ENCODE measurements at places on chromosomes 7 and 10. TPM values are rescaled to one million over a fixed set of nuclear protein-coding genes. Genes with fewer than 3 reads are reported as not detected.

GRCh38 chr10:118911363-118911762 is 118.2 kb upstream of the NANOS1 start:
- DNase-seq: no peak

- DNase-seq: no peak
These were observed at the start of gene HKDC1 for GRCh38 chr10:69220041-69220451. Gene HKDC1 (plus strand): TSS chr10:69220332. CDS start chr10:69220436, 104 bp downstream.

DNA sequence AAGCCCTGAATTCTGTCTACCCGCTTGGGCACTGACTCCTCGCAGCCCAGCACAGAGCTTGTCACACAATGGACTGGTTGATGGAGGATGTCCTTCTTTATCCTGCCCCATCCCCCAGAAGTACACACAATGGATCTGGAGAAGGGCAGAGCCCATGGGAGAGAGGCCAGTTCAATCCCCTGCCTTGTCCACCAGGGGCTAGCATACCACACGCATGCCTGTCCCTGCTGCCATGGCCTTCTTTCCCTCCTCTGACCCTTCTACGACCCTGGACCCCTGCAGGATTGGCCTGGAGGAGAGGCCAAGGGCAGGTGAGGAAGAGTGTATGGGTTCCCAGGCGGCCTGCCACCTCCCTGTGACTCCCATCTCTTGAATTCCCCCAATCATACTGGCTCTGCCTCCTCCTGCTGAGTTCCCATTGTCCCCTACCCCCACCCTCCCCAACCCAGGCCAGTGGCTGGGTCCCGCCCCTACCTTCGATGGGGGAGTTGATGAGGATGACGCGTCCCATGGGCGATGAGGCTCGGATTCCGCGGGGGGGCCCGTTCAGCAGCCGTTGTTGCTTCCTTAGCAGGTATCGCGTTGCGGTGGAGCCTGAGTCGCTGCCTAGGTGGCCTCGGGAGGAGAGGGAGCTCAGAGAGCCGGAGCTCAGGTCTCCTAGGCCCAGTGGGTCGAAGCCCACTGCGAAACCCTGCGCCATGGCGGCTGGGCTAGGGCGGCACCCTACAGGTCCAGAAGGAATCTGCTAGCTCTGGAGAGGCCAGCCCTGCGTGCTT is 1.2 kb downstream of the PDZD7 start:
- DNase-seq: peak; percentile 51

DNA sequence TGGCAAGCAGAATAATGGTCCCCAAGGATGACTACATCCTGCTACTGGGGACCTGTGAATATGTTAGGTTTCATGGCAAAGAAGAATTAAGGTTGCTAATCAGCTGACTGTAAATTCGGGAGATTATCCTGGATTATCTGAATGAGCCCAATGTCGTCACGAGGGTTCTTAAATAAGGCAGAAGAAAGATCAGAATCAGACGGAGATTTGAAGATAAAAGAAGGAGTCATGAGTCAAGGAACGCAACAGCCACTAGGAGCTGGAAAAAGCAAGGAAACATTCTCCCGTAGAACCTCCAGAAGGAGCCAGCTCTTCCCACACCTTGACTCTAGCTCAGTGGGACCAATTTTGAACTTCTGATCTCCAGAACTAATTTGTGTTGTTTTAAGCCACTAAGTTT is 82.9 kb upstream of the APBB1IP start:
- DNase-seq: no peak

DNA sequence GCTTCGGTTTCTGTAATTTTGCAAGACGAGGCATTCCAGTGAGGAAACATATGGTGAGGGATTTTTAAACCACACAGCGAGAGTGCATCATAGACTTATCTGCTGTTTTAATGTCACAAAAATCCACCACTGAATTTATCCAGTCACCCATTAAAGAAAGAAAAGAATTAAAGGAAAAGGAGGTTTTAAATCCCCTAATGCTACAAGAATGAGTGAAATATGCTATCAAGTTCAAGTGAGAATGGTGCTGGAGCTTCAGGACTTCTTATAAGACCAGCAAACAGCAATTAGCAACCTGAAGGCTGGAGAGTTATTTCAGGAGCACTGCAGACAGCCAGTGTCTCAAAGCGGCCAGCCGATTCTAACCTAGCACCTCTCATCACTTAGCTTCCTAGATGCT is 439.1 kb upstream of the MGMT start:
- DNase-seq: no peak

DNA sequence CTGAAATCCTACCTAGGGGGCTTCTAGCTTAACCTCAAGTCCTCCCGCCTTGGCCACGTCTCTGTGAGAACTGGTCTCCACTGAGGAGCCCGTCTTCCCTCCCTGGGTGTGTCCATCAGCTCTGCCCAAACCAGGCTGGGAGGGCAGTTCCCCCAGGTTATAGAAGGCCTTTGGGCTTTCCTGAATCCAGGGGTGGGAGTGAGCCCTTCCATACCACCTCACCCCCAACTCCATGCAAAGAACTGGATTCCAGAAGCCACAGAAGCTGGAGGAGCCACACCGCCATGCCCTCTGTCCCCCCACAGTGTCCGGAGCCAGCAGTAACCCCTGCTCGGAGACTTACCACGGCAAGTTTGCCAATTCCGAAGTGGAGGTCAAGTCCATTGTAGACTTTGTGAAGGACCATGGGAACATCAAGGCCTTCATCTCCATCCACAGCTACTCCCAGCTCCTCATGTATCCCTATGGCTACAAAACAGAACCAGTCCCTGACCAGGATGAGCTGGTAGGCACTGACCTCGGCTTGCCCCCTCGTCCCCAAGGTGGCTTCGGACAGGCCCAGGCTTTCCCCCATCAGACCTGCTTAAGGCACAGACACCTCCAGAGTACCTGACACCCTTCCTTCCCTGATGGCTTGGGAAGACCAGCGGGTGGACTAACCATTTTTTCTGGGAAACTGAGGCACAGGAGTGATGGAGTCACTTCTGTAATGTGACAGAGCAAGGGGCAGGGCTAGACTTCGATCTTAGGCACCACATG is 4.7 kb downstream of the CPA1 start:
- DNase-seq: no peak

- no peak for DNase-seq
These were observed 218.4 kb downstream of the CHRM2 start for GRCh38 chr7:137086896-137087295.

- no peak for DNase-seq
These were observed 68.1 kb downstream of the SCRN1 start for GRCh38 chr7:29921404-29922010.

DNA sequence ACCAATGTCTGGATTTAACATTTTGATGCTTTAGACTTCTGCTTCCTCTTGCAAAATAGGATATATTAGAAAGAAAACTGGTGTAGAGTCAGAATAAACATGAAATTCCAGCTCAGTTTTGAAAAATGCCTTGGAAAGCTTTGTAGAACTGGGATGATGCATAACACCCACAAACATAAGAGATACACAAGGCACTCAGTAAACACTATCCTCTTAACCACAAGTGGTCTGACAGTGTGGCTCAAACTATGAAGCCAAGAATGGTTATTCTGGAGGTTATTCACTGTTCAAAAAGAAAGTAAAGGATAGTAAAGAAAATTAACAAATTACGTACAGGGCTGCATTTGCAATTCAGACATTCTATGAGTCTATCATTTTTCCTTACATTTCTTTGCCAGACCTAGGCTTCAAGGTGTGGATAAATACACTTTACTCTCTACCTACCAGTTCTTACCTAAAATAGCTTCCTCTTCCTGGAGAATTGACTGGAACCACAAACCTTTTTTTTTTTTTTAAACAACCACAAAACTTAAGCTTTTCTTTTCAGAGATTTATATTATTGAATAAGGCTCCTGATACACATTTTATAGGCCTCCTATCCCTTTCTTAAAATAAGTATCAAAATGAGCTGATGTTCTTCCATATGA is 9.0 kb upstream of the RSBN1L start:
- DNase-seq: no peak

DNA sequence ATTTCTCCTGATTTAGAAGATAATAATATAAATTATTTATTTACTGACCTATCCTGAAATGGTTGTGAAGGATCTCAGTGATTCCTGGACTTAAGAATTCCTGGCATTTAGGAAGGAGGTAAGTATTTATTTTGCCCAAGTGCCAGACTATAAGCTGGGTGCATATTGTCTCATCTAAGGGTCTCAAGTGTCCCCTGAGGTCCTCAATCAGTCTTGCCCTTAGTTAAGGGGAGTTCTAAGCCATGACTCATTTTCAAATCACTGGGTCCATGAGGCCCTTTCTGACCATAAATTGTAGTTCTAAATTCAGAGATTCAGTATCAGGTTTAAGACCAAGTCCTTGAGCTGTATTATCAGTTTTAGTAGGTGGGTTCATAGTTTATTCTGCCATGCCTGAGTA is 251.6 kb upstream of the MEOX2 start:
- no peak for DNase-seq

DNA sequence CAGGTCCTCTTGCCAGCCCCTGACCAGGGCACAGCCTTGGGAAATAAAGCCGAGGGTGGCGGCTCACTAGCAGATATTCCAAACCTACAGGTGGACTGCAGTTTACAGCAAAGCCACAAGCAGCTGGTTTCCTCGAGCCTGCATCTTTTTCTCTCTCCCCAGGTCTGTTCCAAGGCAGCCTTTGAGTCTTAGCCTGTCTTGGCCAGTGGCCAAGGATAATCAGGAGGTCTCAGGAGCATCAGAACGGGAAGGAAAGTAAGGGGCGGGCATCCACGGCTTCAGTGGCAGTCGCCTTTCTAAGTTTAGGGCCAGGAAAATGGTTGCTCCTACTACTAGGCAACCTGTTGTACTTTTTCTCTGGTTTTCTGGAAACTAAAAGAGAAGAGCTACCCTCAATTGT is 219.7 kb upstream of the ZMIZ1 start:
- no peak for DNase-seq

- DNase-seq: no peak
These were observed 209.7 kb upstream of the AUTS2 start for GRCh38 chr7:69388452-69389137.

GRCh38 chr7:2617325-2617905 is 14.4 kb upstream of the TTYH3 start:
- DNase-seq: no peak

DNA sequence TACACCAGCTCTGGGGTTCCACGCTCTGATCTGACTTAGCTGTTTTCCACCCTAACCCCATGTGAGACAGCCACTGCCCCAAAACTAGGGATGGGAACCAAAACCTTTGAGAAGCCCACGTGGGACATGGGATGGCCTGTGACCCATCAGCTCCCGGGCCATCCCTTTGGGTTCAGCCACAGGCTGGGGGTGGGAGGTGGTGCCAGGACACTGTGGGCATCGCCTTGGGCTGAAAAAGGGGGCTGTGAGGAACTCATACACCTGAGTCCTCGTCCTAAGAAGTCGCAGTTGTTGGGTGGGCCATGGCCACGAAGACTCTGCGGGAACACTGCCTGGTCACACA is 379.1 kb downstream of the DNAJB6 start:
- DNase-seq: no peak

DNA sequence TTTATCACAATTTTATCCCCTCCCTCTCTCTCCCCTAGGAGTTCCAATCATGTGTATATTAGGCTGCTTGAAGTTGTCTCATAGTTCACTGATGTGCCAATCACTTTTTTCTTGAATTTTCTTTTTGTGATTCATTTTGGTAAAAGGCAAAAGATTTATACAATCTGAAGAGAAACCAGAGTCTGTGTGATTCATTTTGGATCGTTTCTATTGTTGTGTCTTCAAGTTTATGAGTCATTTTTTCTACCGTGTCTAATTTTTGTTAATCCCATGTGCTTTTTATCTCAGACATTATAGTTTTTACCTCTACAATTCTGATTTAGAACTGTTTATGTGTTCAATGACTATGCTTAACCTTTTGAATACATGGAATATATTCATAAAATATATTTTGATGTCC is 483.9 kb upstream of the AUTS2 start:
- no peak for DNase-seq

DNA sequence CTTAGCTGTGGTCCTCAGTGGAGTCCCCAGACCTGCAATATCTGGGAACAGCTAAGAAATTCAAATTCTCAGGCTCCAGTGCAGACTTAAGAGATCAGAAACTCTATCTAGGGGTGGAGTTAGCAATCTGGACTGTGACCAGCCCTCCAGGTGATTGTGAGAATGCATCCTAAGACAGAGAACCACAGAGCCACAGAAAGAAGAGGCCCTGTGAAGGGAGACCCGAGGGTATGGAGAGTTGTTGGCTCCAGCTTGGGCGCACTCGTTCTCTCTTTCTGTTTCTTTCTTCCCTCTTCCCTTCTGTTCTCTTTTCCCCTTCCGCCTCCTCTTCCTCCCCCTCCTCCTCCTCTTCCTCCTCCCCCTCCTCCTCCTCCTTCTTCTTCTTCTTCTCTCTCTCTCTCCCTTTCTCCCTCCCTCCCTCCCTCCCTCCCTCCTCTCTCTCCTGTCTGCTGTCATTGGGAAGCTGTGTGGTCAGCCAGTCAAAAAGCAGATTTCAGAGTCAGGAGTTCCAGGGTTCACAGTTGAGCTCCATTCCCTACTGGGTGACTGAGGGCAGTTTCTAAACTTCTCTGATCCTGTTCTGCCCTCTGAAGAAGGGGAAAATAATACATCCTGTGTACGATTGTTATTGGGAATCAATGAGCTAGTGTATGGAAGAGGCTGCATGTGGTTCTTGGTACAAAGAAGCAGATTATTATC is 62.1 kb upstream of the STEAP1B start:
- no peak for DNase-seq

GRCh38 chr7:68573271-68574005 is 1024.8 kb upstream of the AUTS2 start:
- DNase-seq: no peak

DNA sequence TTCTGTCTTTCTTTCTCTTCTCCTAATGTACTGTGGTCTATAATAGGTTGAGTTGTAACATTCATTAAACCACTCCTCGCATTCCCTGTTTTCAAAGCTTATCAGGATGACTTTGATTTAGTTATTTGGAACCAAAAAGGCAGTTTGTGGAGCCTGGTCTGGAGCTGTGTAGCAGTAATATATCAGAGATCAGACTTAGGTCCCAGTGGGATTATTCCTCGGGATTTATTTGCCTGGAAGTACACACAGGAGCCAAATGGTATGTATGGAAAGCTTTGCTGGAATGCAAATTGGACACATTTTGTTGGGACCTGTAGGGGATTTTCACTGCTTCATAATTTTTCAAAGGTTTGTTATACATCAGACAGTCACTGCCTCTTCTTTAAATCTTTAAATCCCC is 40.9 kb downstream of the GBF1 start:
- DNase-seq: no peak

GRCh38 chr10:72069751-72070526 is 18.4 kb downstream of the SPOCK2 start:
- peak; percentile 23 for DNase-seq

OPN1SW gene
- polyA plus RNA-seq: 0.10 TPM

UPP1 gene
- polyA plus RNA-seq: 10.3 TPM

GPR15LG gene
- 0.09 TPM for polyA plus RNA-seq

OPN4 gene
- polyA plus RNA-seq: 0.14 TPM

GLCCI1 gene
- 0.84 TPM for polyA plus RNA-seq

LIPJ gene
- polyA plus RNA-seq: 0.06 TPM

GPR141 gene
- not detected for polyA plus RNA-seq

CALHM1 gene
- not detected for polyA plus RNA-seq

C1QL3 gene
- not detected for polyA plus RNA-seq

MYOZ1 gene
- 318 TPM for polyA plus RNA-seq

JAKMIP3 gene
- 0.86 TPM for polyA plus RNA-seq

ITIH5 gene
- polyA plus RNA-seq: 1.9 TPM
